Motor neuron (in vitro differentiated cells): ENCODE measurements at places on chromosomes 12 and 14. TPM values are rescaled to one million over a fixed set of nuclear protein-coding genes. Genes with fewer than 3 reads are reported as not detected.
A peak's percentile ranks its signal among the peaks of the same experiment; 100 is the strongest.

DNA sequence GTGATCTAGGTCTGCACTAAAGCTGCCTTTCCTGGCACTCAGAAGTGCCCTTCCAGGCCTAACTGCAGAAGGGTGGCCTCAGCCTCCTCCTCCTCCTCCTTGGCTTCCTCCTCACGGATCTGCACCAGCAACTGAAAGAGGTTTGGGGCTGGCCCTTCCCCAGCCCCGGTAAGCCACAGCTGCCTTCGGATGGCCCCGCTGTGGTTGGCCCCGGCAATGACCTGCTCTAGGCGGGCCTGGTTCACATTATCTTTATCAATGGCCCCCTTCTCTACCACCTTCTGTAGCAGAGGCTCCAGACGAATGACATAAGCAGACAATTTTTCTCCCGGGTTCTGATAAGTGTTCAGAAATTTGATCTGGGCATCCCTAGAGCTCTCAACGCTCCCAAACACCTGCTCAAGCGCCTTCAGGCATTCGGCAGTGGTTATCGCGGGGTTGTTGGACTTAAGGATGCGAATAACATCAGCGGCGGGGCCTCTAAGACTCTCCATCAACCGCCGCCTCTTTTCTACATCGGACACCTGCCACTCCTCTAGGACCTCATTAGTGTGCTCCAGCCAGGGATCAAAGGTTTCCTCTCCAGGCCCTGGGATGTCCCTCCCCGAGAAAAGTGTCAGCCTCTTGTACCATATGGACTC, 1.5 kb downstream of the PNMA1 start:
- ATAC-seq, result no peak

DNA sequence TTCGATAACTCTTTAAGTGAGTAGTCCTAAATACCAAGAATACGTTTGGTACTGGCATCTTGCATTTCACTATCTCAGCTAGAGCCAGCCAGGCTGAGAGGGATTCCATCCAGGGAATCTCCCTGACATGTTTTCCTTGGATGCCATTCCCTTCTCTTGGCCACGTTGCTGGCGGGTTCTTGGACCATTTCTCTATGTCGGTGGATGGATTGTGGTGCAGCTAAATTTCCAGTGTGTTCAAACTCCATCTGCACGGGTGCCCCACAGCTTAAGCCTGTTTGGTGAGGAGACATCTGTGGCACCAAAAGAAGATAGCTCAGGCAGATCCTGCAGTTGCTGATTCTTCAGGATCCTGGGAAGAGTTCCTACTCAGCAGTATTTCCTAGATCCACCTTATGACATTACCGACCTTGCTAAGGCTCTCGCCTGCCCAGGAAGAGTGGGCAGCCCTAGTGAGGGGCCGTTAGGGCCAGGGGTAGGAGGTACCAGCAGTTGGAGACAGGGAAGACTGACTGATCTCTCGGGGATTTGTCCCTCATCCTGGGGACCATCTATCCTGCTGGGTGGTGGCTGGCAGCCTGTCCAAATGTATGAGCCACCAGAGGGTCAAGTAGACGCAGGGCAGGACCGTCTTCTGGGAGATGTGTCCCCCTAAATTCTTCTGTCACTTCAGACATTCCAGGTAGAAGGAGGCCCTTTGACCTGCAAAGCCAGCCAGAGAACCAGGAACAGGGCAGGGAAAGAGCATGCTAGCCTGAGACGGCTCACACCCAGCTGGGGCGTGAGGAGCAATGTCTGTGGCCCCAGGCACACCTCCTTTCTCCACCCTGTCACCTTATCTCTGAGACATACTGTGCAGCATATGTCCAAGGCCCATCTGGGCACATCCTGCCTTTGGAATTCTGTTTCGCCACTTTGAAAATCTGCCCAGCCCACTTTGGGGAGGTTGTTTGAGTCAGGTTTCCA, 72.6 kb upstream of the CAPRIN2 start:
- no peak for ATAC-seq

- ATAC-seq, result no peak
Measured at GRCh38 chr14:98136012-98136789, 1135.8 kb downstream of the BCL11B start.

DNA sequence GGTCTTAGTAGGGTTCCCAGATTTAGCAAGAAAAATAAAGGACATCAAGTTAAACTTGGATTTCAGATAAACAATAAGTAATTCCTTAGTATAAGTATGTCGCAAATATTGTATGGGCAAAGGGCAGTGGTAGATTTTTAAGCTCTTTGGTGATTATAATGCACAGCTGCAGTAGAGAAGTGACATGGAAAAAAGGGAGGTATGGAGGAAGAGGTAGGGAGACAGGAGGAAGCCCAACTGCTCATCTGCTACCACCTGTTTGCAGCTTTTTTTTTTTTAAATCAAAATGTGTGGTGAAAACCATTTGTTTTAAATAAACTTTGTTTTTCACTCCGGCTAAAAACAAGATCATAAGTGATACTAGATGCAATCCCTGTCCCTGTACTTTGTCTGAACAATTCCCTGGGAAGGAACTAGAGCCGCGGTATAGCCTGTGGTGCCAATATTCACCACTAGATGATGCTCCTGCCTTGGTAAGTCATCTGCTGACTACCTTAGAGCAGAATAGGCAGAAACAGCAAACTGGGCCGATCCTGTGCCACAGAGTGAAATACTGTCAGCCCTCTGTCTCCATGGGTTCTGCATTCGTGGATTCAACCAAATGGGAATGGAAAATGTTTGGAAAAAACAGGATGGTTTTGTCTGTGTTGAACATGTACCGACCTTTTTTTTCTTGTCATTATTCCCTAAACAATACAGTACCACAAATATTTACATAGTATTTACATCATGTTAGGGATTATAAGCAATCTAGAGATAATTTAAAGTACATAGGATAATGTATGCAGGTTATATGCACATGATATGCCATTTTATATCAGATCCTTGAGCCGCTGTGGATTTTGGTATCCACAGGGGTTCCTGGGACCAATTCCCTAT, 62.4 kb upstream of the PLBD1 start:
- peak; percentile 94 for ATAC-seq

- no peak for ATAC-seq
Measured at GRCh38 chr12:103093499-103094106, 136.1 kb downstream of the ASCL1 start.

GRCh38 chr12:88723219-88723618, 142.9 kb upstream of the KITLG start:
- ATAC-seq, result no peak

GRCh38 chr14:84483072-84483420, 1046.9 kb upstream of the FLRT2 start:
- no peak for ATAC-seq

DNA sequence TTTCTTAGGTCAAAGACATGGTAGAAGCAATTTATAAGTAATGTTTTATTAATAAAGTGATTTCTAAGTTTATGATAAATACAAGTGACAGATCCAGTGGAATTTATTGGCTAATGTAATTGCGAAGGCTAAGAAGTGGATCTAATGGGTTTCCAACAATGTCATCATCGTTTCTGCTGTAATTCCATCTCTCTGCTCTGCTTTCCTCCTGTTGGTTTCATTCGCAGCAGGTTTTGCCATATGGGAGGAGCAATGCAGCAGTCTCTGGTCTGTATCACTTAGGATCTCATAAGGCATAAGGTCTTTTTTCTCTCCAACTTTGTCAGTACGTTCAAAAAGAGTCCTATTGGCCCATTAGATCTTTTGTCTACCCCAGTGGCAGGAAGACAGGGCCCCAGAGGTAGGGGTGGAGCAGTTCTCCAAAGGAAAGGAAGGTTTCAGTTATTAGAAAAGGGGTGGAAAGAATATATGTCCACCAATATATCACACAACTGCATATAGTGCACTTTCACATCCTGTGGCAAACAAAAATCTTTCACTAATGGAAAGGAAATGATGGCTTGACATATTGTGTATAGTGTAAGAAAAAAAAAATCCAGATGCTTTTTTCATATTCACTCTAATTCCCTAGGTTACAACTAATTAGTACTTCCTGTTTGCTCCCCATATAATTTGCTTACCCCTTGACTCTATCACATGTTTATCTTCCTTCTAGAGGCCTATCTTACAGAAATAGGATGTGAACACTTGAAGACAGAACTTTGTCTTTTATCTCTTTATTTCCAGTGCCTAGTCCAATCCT, 451.3 kb downstream of the ZFP36L1 start:
- ATAC-seq, result no peak

- no peak for ATAC-seq
Measured at GRCh38 chr12:121678305-121678704, 8.9 kb upstream of the MORN3 start.

DNA sequence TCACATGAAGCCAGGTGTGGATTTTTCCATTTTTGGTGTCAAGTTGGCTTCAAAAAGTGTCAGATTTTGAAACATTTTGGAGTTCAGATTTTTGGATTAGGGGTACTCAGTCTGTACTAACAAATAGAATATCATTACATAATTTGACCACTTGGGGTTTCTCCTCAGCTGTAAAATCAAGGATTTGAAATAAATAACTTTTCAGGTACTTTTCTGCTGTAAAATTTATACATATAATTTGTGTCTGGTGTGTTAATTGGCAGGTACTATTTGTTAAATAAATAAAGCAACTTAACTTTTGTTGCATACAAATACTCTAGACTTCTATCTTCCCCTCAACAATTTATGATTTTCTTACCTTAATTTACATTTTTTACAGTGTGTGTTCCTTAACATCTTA, 234.1 kb upstream of the PRICKLE1 start:
- no peak for ATAC-seq

- no peak for ATAC-seq
Measured at GRCh38 chr12:57698414-57698813, 4.5 kb downstream of the OS9 start.

DNA sequence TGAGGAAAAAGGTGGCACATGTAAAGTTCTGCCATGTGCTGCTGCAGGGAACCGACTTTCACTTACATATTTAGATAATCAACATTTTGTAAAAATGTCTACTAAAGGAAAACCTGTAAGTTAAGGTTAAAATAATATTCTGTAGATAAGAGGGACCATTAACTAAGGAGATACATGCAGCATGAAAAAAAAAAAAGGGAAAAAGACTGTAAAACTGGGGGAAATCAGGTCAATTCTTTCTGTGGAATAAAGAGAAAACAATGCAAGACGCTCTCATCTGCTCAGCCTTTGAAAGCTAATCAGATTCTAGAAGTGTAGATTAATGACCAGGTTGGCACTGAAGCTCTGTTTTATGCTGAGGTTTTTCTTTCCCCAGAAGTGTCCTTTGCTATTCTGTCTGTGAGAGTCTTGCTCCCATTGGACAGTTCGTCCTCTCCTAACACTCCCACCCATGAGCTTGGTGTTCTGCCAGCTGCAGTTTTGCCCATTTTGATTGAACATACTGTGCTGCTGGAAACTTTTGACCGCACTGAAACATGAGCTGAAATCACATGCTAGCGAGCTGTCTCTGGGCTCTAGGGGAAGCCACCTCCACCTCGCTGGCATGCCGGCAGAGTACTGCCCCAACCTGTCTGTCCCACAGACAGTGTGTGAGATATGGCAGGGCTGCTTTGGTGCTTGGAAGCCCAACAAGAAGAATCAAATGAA, 39.7 kb downstream of the PPTC7 start:
- peak; percentile 61 for ATAC-seq

GRCh38 chr12:102920271-102920670, 3.2 kb upstream of the PAH start:
- no peak for ATAC-seq

DNA sequence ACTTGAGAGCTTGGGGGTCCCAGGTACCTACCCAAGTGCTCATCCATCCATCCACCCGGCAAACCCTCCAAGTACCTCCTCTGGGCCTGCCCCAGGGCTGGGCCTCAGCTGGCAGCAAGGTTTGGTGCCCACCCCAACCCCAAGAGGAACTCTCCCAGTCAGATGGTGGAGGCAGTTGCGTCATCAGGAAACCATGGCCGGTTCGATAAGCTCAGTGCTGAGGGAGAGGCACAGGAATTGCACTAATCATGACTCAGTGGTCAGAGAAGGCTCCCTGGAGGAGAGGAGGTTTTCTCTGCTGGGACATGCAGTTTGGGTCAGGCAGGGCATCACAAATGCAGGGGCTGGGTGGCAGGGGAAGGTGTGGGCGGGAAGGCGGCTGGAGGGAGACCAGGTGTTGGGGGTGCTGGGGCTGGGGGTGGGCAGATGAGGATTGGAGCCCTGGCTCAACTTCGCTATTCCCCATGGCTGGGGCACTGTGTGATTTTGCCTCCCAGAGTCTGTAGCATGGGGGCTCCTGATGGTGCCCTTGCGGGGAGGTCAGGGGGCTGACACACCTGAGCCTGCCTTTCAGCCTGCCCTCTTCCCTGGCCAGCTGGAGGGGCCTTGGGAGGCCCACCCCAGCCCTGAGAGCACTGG, 32.2 kb downstream of the SH2B3 start:
- no peak for ATAC-seq

GRCh38 chr12:63808631-63809030, 28.9 kb downstream of the RXYLT1 start:
- ATAC-seq, result no peak

- ATAC-seq, result peak; percentile 91
Measured at GRCh38 chr14:103808403-103809001, 38.9 kb downstream of the PPP1R13B start.

DNA sequence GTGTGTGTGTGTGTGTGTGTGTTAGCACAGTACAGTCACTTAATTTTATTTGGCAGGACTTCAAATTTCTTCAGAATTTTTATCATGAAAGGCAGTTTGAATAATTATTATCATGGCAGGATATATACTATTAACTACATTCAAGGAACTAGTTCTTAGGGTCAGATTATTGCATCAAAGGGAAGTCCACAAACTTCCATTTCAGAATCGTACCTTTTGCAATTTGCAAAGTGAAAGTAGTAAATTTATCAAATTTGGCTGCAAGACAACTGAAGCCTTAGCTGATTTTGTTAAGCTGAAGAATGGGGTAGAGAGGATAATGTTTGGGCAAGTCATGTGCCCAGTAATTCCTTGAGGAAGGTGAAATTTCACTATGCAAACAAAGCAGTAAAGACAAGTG, 68.2 kb downstream of the PLEKHG7 start:
- ATAC-seq, result no peak

GRCh38 chr14:81219210-81219758, 1.5 kb downstream of the GTF2A1 start:
- ATAC-seq, result peak; percentile 61

GRCh38 chr12:106190581-106190980, 51.8 kb upstream of the NUAK1 start:
- no peak for ATAC-seq

SERPINA10 gene
- total RNA-seq, result 0.18 and 0.25 TPM in 2 replicates

GPR65 gene
- total RNA-seq, result 0.24 TPM in 2 replicates

P3H3 gene
- total RNA-seq, result 18.4 and 18.5 TPM in 2 replicates

OR10AD1 gene
- 0.33 and 0.63 TPM in 2 replicates for total RNA-seq

FAM186B gene
- 0.65 and 0.94 TPM in 2 replicates for total RNA-seq

ACSS3 gene
- total RNA-seq, result 5.2 and 5.9 TPM in 2 replicates

LTB4R2 gene
- total RNA-seq, result 2.3 and 3.4 TPM in 2 replicates

SDR9C7 gene
- 0.14 TPM in 1 of 2 replicates, not detected in the other for total RNA-seq

KRT85 gene
- total RNA-seq, result not detected in 2 replicates

VRTN gene
- 0.11 and 0.17 TPM in 2 replicates for total RNA-seq
